Occipital lobe (tissue), 3 donors: ENCODE measurements at places on chromosomes 7 and 10. TPM values are rescaled to one million over a fixed set of nuclear protein-coding genes. Genes with fewer than 3 reads are reported as not detected.

Gene OTUD1
- total RNA-seq: 17.8 TPM

Gene FAM131B
- total RNA-seq: 91.1 TPM

Gene FAM171A1
- total RNA-seq: 31.2 TPM

Gene PVRIG
- total RNA-seq: not detected

Gene AGR2
- 1.7 TPM for total RNA-seq

Gene HDAC9
- 175 TPM for total RNA-seq

Gene HOXA3
- not detected for total RNA-seq

Gene CFAP46
- total RNA-seq: 1.9 TPM

Gene NUTM2E
- 0.78 TPM for total RNA-seq

Gene PRKCQ
- 1.4 TPM for total RNA-seq

Gene KLF14
- total RNA-seq: not detected

Gene MALRD1
- 3.6 TPM for total RNA-seq

Gene HTR5A
- 0.62 TPM for total RNA-seq

Gene CTAGE4
- 0.31 TPM for total RNA-seq

Gene LRRC18
- total RNA-seq: not detected

Gene SRRM3
- total RNA-seq: 6.7 TPM

Gene NEURL1
- total RNA-seq: 25.1 TPM

Gene FKBP9
- 29.0 TPM for total RNA-seq

Gene GPR26
- total RNA-seq: 3.1 TPM

Gene VAX1
- 1.2 TPM for total RNA-seq

Gene MTURN
- total RNA-seq: 388 TPM

Gene EPO
- not detected for total RNA-seq

Gene SFMBT2
- total RNA-seq: 17.8 TPM

Gene GALNT17
- total RNA-seq: 13.3 TPM

Gene STX1A
- 49.8 TPM for total RNA-seq

Gene UFSP1
- 2.5 TPM for total RNA-seq

Gene LRRD1
- 0.78 TPM for total RNA-seq

Gene MBLAC1
- total RNA-seq: 6.4 TPM

Gene AOAH
- 3.6 TPM for total RNA-seq

Gene MYL10
- total RNA-seq: not detected

Gene BICC1
- total RNA-seq: 7.6 TPM

Gene CYP26C1
- 0.16 TPM for total RNA-seq

Gene ATOH7
- 1.4 TPM for total RNA-seq

Gene RTKN2
- 7.5 TPM for total RNA-seq
